ENCODE measurements at places on chromosomes 5 and 9.
A peak's percentile ranks its signal among the peaks of the same experiment; 100 is the strongest.

DNA sequence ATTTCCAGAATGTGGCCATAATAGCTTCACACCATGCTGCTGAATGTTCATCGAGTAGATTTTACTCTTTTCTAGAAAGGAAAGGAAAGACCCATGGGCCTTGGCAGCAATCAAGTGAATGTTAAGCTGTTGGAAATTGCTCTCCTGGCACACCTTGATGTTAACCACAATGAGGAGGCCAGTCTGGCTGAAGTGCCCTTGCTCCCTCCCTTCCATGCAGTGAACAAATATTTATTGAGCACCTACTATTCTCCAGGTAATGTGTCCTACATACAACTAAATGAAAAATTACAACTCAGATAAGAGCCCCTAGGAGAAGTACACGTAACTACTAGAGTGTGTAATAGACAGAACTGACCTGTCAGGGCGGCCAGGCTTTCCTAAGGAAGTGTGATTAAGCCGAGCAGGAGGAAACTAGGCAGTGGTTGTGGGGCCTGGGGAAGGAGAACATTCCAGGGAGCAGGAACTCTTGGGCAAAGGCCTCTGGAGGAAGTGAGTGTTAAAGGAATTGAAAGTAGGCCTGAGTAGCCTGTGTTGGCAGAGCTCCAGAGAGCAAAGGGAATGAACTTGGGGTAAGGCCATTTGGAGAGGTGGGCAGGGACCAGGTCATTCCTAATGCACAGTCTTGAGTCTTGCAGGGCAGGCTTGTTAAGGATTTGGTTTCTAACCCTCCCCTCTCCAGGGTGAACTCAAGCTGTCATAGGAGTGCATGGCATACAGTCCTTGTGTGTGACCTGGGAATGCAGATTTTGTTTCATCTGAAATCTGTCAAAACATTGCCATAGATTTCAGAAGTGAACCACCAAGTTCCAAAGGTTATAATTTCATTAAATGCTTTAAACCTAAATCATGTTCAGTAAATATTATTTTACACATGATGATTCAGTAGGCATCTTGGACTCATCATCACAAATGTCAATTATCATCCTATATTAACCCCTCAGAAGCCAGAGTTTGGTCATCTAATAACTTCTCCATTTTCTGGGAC is 9.0 kb upstream of the ZSWIM6 start:
- no peak for DNase-seq

DNA sequence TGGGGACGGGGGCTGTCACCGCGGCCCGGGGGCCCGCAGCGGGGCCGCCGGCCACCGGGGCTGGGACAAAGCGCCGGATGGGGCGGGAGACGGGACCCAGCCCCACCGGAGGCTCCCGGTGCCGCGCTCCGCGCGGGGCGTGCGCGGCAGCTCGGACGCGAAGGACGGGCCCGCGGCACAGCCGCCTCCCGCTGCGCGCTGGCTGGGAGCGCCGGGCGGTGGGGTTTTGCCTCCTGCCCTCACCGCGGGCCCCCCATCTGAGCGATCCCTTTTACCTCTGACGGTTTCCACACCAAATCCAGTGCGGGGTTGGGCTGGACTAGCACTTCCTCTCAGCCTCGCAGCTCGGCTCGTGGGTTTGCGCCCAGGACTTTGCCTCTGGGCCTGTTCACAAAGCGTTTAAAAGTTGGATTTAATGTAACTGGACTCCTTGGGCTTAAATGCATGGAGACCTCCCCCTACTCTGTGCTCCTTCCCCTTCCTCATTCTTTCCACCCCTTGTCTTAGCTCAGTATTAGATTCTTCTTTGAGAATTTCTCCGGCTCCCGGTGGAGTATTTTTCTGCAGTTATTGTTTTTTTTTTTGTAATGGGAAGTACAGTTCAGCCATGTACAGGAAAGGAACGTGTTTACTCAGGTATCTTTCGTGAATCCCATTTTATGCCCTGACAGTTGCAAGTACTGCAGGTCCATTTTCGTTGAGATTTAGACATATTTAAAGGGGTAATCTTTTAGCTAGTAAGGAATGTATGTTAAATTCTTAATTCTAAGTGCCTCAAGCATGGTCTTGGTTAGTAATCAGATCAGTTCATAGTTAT is 691 bp downstream of the FCHO2 start:
- DNase-seq: peak; percentile 16

DNA sequence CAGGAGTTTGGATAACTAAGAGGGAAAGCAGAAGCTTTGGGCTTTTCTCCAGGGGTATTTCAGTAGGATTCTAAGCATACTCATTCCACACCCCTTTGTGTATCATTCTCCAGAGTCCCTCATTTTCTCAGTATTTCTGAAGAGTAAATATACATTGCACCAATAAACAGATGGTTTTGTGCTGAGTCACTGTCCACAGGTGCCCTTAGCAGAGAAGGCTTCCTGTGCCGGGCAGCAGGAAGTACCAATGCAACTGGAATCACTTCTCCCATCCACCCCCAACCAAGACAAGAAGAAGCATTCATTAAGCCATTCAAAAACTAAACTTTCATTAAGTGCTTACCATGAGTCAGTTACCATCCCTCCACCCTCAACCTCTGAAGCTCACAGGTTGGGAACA is 3.6 kb upstream of the CCNJL start:
- no peak for DNase-seq

- no peak for DNase-seq
Measured at GRCh38 chr9:113525831-113526230, 62.3 kb downstream of the RGS3 start.

- no peak for DNase-seq
Measured at GRCh38 chr5:50655810-50656205, 10.6 kb upstream of the PARP8 start.

DNA sequence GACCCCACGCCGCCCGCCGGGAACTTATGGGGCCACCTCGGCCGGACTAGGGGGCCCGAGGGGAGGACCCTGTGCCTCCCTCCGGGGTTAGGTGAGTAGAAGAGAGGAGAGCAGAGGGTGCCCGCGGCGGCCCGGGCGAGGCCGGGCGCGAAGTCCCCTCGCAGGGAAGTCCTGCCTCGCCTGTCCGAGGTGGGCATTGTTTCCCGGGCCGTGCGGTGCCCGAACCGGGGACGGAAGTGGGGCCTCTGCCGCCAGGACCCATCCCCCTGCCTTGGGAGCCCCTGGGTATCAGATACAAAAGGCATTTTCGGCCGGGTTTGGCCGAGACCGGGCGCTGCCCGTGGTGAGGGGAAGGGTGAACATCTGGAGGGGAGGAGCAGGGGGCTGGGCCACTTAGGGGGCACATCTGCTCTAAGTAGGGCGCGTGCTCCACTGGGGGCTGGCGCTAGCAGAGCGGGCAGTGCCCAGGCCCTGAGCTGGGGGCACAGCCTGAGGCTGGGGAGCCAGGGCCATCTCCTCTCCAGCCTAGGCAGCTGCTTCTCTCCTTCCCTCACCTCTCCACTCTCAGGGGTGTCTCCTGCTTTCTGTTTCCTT is 48.2 kb downstream of the DAB2IP start:
- no peak for DNase-seq

DNA sequence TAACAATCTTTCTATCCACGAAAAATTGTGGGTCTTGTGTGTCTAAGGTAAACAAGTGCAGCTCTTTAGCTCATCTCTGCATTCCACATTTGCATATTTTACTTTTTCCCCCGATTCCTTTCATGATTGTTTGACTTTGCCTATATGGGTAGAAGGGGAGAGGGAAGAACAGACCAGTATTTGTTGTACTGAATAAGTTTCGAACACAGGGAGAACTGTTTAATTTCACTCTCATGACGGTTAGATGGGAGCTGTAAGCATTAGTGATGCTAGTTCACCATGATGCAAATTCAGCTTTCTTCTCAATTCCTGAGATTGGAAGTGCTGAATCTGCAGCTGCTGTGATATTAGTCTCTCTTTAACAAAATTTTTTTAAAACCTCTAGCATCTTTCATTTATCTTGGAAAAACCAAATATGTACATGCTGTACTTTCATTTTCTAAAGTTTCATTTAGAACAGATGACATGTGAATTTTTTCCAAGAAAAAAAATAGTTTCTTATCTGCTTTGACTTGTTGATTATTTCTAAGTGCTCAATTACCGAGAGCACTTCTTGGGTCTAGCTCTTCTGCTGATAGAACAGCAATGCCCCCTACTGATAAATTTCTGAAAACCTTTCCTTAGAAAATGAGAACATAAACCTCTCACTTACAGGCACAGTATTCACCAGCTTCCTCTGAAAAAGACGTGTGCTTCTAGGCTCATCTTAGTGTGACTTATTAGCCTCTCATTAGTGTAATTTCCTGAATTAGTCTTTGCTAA is 149.5 kb downstream of the BAAT start:
- DNase-seq: peak; percentile 74

DNA sequence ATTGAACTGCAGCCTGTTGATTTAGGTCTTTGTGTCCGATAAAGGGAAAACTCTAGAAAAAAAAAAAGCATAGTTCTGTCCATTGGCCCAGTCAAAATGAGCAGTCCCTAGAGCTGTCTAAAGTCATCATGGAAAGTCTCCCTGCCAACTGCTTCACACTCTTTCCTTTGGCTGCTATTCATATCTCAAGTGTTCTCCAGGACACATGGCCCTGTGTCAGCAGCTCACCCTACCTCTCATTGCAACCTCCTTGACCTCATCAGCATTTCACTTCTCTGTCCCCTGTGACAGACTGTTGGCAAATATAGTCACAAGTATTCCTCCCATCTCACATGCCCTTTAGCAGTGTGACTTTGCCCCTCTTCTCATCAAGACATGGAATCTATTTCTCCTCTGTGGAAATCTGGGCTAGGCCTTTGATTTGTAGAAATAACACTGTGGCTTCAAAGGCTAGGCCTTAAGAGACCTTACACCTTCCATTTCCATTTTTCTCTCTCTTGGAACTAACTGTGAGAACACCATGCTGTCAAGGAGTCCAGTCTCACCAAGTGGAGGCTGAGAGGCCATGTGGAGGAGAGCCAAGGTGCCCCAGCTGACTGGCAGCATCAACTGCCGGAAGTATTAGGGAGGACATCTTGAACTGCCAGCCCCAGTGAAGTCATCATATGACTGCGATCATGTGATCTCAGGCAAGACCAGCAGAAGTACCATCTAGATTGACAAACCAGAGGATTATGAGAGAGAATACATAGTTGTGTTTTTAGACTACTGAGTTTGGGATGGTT is 149.4 kb upstream of the TARS1 start:
- no peak for DNase-seq

DNA sequence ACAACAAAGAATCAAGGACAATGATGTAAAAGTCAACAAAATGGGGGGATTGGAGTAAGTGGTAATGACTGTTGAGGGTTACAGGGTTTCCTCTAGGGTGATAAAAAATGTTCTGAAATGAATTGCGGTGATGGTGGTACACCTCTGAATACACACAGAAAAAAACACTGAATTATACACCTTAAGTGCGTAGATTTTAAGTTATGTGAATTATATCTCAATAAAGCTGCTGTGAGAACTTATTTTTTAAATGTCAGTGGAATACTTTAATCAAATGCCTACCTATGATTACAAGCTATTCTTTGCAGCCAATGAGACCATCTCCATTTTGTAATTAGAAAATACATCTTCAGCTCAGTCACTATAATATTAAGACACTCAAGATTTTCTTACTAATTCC is 53.5 kb downstream of the ZNF608 start:
- no peak for DNase-seq

GRCh38 chr5:82185851-82186250 is 92.3 kb downstream of the RPS23 start:
- no peak for DNase-seq

- peak; percentile 39 for DNase-seq
Measured at GRCh38 chr5:11520241-11520930, 383.9 kb downstream of the CTNND2 start.

DNA sequence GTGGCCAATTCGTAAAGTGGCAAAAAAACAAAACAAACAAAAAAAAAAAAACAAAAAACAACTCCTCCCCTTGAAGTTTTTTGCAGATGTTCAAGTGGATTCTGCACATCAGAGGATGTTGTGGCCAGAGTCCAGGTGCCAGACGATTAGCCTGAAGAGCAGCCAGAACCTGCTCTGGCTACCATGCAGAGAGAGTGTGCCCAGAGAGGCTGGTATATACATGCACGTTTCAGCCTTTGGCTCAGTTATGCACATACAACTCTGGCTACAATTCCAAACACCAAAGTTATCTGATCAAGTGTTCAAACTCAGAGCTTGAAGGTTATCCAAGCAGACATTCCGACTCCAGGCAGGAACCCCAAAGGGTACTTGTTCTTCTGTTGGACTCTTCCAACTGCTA is 34.7 kb downstream of the GGTA1 start:
- DNase-seq: no peak

GRCh38 chr9:123861756-123862120 is 68.2 kb downstream of the DENND1A start:
- DNase-seq: no peak

- no peak for DNase-seq
Measured at GRCh38 chr9:81868145-81868544, 60.1 kb upstream of the SPATA31D4 start.

DNA sequence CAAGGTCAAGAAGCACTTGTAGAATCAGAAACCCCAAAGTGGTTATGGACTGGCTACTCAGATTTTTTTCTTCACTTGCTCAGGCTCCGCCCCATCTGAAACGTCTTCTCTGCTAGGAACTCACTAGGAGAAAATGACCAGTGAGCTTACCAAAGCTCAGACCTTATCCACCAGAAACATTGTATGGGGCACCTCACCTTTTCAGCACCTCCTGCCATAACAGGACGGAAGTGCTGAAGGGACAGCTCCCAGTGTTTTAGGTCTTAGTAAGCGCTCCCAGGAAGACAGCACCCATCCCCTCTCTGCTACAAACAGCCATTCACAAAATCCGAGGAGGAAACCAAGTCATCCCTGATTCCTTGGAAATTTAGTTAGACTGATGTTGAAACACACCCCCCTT is 1.2 kb upstream of the GABRA1 start:
- DNase-seq: no peak

- no peak for DNase-seq
Measured at GRCh38 chr9:93686127-93686879, 109.9 kb downstream of the PHF2 start.

- no peak for DNase-seq
Measured at GRCh38 chr9:227860-228259, 13.2 kb downstream of the DOCK8 start.

DNA sequence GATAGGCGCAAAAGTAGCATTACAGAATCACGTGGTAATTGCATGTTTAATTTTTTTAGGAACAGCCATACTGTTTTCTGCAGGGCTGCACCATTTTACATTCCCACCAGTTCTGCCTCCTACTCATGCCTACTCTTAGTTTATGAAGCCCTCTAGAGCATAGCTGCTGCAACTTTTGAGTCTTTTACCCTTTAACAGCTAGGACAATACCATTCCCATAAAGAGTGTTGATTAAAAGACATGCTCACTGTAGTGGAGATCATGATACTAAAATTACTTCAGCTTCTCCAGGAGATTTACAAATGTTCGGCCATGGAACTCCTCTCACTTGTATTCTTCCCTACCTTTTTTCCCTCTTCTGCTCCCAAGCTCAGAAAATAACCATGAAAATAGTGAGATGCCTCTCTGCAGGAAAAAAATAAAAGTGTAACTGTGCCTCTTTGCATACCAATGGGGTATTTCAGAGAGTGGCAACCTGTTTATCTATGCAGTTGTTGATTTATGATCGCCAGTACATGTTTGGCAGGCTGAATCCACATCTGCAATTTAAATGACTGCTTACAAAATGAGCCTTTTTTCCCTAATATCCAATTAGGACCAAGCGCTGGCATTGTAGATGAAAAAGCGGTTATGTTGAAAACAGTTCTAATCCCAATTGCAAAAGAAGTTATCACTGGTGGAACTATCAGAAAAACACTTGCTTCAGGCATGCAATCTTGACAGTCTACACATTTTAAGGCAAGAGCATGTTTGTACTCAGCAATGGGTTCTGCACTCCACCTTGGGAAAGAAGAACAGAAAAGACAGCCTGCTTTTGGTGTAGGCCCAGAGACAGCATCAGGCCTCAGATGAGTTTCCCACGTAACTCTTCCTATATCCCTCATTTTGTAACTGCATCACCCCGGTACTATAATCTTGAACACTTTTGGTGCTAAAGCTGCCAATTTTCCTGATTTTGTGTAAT is 131.1 kb downstream of the ADAMTSL1 start:
- no peak for DNase-seq
